ENCODE measurements at places on chromosomes 2 and 18. TPM values are rescaled to one million over a fixed set of nuclear protein-coding genes. Genes with fewer than 3 reads are reported as not detected.

POTEE gene
- total RNA-seq, result not detected

NRP2 gene
- 35.7 TPM for total RNA-seq

SIX2 gene
- 0.72 TPM for total RNA-seq

MAP3K19 gene
- not detected for total RNA-seq

TUBB8B gene
- not detected for total RNA-seq

POTEJ gene
- total RNA-seq, result not detected

DOCK10 gene
- 11.4 TPM for total RNA-seq

TUBA4A gene
- 15.6 TPM for total RNA-seq

TWIST2 gene
- total RNA-seq, result 63.5 TPM

IL36RN gene
- not detected for total RNA-seq

TEX44 gene
- not detected for total RNA-seq

RHOB gene
- total RNA-seq, result 190 TPM

IL1B gene
- 69.0 TPM for total RNA-seq

DNER gene
- 4.8 TPM for total RNA-seq

SCTR gene
- not detected for total RNA-seq

GKN1 gene
- total RNA-seq, result not detected

CNDP1 gene
- total RNA-seq, result not detected

LYG2 gene
- not detected for total RNA-seq

CD226 gene
- 1.4 TPM for total RNA-seq

PER2 gene
- total RNA-seq, result 1.8 TPM

MEP1B gene
- not detected for total RNA-seq

RESP18 gene
- not detected for total RNA-seq

CHRND gene
- total RNA-seq, result not detected

SOX11 gene
- total RNA-seq, result 21.8 TPM

MGAT4A gene
- total RNA-seq, result 0.56 TPM

KIF1A gene
- 2.7 TPM for total RNA-seq

PRADC1 gene
- 26.4 TPM for total RNA-seq

DUSP19 gene
- 3.3 TPM for total RNA-seq

MARCHF4 gene
- total RNA-seq, result 1.0 TPM

SFT2D3 gene
- 4.8 TPM for total RNA-seq

NTSR2 gene
- not detected for total RNA-seq

ANKRD23 gene
- total RNA-seq, result 1.7 TPM

CHRNG gene
- 3.3 TPM for total RNA-seq

GPR155 gene
- 2.2 TPM for total RNA-seq

All from epithelial cell of alveolus of lung (primary cell).